ENCODE measurements at places on chromosomes 7 and 10.

- peak; percentile 49 for DNase-seq
Observed at GRCh38 chr7:66837007-66837406, 84.0 kb upstream of the TMEM248 start.

- DNase-seq = no peak
Observed at GRCh38 chr7:91330191-91330808, 66.1 kb downstream of the FZD1 start.

GRCh38 chr10:26914898-26915297 lies 54.1 kb upstream of the ABI1 start:
- DNase-seq = no peak

GRCh38 chr7:50851451-50851850 lies 68.8 kb upstream of the GRB10 start:
- DNase-seq = no peak

- no peak for DNase-seq
Observed at GRCh38 chr10:58206251-58206650, 61.4 kb downstream of the IPMK start.

GRCh38 chr10:74500026-74500704 lies 326.2 kb upstream of the KAT6B start:
- DNase-seq = no peak

GRCh38 chr10:62018131-62018911 lies 116.8 kb downstream of the ARID5B start:
- no peak for DNase-seq

DNA sequence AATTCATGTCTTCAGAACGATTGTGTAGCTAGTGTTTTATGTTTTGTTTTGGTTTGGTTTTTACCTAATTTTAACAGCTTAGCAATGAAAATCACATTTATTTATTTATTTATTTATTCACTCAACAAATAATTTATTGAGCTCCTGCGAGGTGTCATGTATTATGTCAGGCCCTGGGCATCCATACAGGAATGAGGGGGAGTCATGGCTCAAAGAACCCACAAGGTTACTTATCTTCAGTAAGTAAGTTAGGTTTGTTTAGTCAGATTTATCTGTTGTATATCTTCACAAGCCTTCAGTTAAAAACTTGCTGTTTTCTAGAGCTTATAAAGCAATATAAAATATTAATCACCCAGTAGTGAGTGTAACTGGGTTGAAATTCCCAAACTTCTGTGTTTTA lies 45.4 kb downstream of the FOXP2 start:
- no peak for DNase-seq

DNA sequence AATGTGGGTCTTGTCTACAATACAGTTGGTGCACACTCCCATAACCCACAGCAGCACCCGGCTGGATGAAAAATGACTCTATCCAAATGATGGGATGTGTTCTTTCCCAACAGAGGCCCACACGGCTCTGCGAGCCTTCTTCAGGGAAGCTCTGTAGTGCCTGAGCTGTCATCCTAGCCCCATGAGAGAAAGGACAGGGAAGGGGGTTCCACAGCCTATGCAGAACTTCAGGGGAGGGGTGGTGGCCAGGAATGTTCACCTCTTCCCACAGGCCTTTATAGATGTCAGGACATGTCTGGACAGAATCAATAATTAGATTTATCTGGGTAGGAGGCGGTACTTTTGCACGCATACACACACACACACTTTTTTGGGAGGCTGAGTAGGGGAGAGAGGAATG lies 109.0 kb downstream of the JCAD start:
- no peak for DNase-seq

DNA sequence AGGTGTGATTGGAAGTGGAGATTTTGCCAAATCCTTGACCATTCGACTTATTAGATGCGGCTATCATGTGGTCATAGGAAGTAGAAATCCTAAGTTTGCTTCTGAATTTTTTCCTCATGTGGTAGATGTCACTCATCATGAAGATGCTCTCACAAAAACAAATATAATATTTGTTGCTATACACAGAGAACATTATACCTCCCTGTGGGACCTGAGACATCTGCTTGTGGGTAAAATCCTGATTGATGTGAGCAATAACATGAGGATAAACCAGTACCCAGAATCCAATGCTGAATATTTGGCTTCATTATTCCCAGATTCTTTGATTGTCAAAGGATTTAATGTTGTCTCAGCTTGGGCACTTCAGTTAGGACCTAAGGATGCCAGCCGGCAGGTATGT lies 13.6 kb downstream of the STEAP2 start:
- no peak for DNase-seq

GRCh38 chr10:10564081-10564794 lies 453.4 kb upstream of the CELF2 start:
- DNase-seq = no peak

DNA sequence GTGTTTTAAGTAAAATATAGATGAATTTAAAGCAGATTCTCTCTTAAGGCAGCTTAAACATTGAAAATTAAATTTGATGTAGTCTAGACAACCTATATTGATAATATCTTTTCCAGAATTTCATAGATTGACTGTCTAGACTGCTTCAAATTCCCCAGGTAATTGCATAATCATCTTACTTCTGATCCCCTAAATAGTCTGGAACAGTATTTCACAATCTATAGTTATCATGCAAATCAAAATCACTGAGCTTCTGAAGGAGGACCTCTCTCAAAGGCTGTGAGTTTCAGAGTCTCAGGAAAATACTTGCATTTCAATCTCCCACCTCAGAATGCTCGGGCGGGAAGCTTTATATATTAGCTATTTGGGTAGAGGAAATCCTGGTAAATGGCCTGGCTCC lies 87.3 kb downstream of the SEMA3A start:
- no peak for DNase-seq

- no peak for DNase-seq
Observed at GRCh38 chr10:89553064-89553734, 17.8 kb upstream of the SLC16A12 start.

- DNase-seq = no peak
Observed at GRCh38 chr10:17022896-17023295, 106.7 kb downstream of the CUBN start.

DNA sequence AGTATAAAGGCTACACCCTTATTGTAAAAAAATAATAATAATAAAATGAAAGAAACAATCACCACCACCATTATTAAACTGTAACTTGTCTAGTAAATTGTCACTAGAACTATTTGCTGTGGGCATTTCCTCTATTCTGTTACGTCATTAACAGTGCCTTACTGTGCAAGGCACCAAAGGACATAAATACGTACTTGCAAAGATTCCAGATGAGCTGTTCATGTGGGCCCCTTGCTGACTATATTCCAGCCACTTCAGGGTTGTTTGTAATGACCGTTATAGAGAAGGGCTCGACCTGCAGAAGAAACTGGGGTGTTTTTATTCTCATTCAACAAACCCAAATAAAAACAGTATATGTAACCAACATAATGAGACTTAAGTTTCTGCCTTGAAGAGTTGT lies 60.4 kb downstream of the KLRG2 start:
- DNase-seq = no peak

DNA sequence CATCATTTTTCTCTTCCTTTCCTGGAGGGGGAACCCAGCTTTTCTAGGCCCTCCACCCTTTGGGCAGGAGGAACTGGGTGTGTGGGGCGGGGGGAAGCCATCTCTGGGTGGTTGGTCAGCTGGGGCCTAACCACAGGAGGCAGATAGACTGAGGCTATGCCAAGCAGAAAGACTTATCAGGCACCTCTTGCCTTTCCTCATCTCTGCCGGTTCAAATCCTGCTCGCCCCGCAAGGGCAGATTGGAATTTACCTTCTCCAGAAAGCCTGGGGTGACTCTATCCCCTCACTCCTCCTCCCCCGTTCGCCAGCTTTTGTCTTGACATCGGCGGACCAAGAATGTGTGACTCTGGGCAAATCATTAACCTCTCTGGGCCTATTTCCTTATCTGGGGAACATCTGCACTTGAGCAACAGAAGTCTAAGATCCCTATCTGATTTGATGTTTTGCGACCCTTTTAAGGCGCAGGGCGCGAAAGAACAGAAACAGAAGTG lies 584 bp upstream of the GARS1 start:
- peak; percentile 51 for DNase-seq

- DNase-seq = no peak
Observed at GRCh38 chr10:132542819-132543218, 5.2 kb downstream of the INPP5A start.

DNA sequence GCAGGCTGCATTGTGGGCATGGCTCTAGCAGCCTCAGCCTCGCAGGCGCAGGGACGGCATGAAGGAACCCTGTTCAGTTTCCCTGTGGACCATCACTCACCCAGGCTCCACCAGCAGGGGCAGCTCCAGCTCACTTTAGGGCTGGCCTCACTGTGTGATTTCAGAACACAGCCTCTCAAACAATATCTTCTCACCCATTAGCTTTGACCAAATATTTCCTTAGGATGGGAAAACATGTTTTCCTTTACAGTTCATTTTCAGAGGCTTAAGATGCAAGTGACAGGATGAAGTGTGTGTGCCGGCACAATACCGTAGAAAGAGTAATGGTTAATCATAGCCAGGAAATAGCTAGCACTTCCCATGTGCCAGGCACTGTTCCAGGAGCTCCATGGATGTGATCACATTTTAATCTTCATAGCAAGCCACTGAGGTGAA lies 58.2 kb downstream of the LANCL2 start:
- DNase-seq = no peak

DNA sequence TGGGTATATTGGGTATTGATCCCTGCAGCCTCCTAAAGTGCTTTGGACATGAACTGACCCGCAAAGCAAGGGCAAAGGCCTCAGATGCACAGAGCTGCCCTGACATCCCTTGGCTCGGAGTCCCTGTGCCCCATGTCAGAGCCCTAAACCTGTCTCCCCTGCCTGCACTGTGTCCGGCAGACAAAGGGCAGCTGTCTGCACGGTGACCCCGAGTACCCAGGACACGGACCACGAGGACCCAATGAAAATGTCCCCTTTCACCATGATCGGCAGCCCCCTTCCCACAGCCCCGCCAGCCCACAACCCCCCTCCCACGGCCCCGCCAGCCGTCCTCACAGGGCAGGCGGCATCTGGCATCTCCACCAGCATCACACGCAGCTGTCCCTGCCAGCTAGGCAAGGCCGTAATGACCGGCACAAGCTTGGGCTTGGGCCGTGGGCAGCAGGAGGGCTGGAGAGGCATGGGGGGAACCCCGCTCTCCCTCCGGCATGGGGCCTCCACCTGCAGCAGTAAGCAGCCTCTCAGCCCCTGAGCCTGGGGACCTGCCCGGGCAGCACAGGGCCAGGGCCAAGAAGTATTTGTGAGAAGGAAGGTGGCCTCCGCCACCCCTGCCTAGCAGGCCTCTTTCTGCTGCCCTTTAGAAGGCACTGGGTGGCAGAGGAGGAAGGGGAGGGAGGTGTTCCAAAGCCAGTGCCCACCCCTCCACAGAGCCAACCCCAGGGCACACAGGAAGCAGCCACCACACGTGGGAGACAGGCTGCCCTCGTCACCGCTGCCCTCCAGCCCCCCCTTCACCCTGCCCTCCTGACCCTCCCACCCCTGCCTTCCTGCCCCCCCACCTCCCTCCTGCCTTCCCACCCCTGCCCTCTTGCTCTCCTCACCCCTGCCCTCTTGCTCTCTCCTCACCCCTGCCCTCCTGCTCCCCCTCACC lies 10.1 kb downstream of the NUDT1 start:
- no peak for DNase-seq

DNA sequence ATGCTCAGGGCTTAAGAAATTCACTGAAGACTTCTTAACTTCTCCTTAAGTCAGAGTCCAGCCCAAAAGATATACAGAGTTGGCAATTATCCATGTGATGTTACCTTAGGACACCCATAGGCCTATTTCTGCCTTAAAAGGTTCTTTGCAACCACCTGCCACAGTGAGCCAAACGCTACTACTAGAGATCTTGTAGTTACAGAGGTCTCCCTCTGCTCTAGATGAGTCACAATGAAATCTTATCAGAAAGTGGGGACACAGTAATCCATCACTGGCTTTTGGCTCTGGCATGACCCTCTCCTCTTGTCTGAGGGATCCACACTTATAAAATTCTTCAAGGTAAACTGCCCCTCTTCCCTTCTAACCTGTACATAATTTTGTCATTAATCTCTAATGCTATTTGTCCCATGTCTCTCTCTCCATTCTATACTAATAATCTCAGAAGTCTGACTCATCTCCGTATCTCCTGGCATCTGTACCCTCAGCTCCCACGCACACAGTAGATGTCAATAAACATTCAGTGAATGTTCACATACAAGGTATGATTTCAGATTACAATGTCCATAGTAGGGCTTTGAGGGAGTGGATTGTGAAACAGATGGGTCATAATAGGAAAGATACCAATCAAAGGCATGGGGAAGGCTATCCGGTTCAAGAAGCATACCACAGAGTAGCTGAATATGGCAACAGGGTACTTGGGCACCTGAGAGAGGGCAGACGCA lies 112.1 kb downstream of the SGMS1 start:
- DNase-seq = no peak

DNA sequence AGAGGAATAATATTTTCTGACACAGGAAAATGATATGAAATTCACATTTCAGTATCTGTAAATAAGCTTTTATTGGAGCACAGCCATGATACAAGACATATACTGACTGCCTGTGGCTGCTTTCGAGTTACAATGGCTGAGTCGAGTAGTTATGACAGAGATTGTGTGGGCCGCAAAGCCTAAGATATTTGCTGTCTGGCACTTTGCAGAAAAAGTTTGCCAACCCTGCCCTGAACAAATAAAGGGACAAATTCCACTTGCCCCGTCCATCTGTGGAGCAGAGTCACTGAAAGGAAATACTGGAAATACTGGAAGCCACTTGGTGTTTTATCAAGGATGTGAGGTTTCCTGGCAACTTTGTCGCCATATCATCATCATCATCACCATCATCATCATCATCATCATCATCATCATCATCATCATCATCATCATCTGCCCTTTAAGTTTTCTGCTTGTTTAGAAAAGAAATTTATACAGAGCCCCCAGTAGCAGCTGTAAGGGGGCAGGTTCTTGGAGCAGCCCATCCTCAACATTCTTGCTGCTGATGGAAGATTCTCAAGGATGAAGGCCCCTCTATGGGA lies 85.8 kb downstream of the TCF7L2 start:
- no peak for DNase-seq

- no peak for DNase-seq
Observed at GRCh38 chr7:97751566-97751965, 19.7 kb downstream of the TAC1 start.

DNA sequence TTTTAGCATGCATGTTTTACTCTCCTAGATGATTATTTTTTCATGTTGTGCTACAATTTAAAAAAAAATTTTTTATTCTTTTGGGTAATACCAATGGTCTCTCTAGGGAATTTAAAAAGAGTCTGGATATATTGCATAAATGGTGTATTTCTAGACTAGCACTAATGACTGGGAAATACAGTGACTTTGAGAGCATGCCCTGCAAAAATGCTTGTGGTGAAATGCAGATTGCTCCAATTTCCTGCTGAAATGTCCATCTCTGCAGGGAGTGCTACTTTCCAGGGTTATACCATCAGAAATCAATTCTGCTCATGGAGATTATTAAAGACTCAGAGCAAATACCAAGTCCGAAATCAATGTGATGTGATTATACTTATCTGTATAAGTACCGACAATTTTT lies 186.1 kb downstream of the PRKG1 start:
- DNase-seq = no peak

DNA sequence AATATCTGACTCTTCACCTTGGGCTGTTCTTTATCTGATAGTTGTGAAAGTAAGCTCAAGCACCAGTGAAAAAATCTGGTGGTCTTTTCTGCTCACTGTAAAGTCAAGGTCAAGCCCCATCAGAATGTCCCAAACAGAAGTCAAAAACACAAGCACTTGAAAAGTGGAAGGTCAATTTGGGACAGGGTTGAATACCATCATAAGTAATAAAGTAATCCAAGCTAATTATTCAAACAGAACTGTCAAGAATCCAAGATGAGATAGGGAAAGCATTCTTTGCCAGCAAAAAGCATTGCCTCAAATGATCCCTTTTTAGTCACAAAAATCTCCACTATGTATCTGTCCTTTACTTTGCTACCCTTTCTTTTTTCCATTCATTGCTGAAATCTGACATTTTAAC lies 430.1 kb upstream of the NPVF start:
- no peak for DNase-seq
